Stimulated activated CD8-positive, alpha-beta memory T cell treated with anti-CD3 and anti-CD28 coated beads, Interleukin-7, amount 100 ng/mL, for 1 hour (primary cell): ENCODE measurements at places on chromosomes 11 and 22.

- DNase-seq = no peak
Observed at GRCh38 chr22:23058063-23058462, 12.3 kb upstream of the GNAZ start.

- no peak for DNase-seq
Observed at GRCh38 chr11:132058211-132058772, 687.9 kb downstream of the NTM start.

- DNase-seq = no peak
Observed at GRCh38 chr22:26444777-26445176, 15.7 kb downstream of the ASPHD2 start.

- no peak for DNase-seq
Observed at GRCh38 chr11:19344661-19345518, 104.1 kb upstream of the E2F8 start.

DNA sequence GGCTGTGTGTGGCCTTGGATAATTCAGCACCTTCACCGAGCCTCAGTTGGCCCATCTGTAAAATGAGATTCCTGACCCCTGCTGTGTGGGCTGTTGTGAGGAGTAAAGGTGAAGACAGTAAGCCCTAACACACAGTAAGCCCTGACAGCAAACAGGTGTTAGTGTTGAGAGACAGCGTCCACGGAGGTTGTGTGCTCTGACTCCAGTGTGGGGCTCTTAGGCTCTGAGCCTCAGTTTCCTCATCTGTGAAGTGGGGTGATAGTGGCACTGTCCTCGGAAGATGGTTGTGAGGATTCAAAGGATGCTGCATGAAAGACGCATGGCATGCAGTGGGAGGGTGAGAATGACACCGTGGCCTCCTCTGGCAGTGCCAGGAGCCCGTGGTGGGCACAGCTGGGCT lies 14.2 kb downstream of the DPP3 start:
- DNase-seq = no peak

- no peak for DNase-seq
Observed at GRCh38 chr22:23685205-23685784, 5.5 kb upstream of the RGL4 start.

DNA sequence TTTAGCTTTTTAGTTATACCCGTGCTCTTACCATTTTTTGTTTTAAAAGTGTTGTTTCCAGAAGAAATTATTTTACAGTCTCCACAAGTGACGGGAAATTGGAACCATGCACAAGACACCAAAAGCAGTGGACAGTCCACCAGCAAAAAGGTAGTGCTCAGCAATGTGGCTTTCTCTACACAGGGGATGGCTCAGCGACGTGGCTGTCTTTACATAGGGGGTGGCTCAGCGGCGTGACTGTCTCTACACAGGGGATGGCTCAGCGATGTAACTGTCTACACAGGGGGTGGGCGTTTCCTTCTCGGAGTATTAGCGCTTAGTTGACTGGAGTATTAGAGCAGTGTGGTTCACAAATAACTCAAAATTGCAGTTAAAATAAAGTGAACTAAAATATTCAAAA lies 36.0 kb upstream of the PANX2 start:
- DNase-seq = no peak

DNA sequence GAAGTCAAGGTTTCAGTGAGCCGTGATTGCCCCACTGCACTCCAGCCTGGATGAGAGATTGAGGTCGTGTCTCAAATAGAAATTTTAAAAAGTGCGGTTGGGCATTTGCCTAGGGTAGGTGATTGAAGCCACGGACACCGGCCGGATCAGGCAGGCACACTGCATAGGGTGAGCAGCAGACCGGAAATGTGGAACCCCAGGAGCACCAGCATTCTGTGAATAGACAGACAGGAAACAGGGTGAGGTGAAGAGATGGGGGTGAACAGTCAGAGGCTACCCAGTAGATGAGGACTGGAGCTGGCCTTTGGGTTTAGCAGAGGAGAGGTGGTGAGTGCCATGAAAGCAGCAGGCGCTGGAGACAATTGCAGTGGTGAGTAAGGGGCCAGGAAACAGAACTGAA lies 43.5 kb downstream of the PPFIA1 start:
- no peak for DNase-seq

- DNase-seq = no peak
Observed at GRCh38 chr22:45535290-45535689, 32.6 kb downstream of the FBLN1 start.

DNA sequence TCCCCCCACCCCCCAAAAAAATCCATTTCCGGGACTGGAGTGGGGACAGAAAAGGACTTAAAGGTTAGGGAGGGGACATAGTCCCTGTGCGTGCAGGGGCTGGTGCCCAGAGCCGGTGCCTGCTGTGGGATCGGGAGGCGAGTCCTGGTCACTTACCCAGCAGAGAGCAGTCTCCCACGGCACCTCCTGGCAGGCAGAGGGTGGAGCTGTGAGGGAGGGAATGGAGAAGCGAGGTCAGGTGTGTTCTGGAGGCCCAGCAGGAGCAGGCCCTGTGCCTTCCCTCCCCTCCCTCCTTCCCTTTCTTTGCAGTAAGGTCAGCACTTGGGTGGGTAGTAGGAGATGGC lies 28.4 kb downstream of the SHANK3 start:
- DNase-seq = no peak

GRCh38 chr22:25881210-25881755 lies 139.3 kb downstream of the MYO18B start:
- DNase-seq = no peak

DNA sequence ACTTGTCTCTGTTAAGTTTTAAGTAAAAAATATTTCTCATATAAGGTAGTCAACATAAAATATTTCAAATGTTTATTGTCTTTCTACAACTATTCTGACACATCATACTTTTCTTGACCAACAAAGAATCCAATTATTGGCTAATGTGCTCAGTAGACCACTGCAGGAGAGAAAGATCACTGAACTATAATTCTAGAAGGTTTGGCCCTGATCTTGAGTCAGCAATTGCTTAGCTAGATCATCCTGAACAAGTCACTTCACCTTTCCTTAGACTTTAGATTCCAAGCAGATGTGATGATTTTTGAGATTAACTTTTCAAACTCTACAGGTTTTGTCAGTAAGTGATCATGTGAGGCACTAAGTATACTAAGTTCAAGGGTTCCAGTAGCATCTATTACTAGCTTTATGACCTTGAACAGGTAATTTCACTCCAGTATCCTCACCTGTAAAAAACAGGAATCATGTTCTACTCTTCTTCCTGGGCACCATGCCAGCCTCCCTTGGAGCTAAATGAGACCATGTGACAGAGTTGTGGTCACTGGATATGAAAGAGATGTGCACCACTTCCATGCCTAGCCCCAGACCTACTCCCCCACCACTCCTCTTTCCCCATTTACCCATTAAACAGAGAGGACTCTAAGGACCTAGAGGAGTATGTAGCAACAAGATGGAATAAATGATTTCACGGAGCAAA lies 17.3 kb downstream of the PGM2L1 start:
- no peak for DNase-seq

GRCh38 chr22:48720662-48721394 lies 1106.8 kb downstream of the BRD1 start:
- no peak for DNase-seq

- DNase-seq = no peak
Observed at GRCh38 chr11:34214961-34215805, 109.8 kb downstream of the NAT10 start.

- DNase-seq = no peak
Observed at GRCh38 chr11:494761-495536, 12.1 kb downstream of the RNH1 start.

GRCh38 chr11:119316016-119316728 lies 758 bp downstream of the MCAM start:
- no peak for DNase-seq

DNA sequence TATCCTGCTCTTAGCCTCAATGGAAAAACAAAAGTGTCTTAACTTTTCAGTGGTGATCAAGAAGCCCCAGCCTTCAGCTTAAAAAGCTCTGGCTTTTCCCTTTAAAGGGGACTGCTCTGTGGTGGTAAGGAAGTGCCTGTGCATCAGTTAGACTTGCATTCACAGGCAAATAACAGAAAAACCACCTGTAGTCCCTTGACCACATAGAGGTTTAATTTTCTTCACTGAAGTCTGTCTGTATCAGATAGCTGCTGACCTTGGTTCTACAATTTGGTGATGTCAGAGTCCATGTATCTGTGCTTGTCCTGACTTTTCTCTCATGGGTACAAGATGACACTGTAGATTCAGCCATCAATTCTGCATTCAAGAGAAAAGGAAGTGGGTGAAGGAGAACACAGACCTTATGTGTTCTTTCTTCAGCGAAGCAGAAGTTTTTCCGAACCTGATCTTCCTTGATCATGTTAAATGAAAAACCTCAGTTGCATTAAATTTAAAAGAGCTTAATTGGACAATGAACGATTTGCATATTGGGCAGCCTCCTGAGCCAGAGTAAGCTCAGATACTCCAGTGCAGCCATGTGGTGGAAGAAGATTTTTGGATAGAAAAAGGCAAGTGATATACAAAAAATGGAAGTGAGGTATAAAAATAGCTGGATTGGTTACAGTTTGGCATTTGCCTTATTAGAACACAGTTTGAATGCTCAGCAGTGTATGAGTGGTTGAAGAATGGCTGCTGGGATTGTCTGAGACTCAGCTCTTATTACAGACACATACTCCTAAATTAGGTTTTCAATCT lies 43.2 kb upstream of the RDX start:
- DNase-seq = no peak

DNA sequence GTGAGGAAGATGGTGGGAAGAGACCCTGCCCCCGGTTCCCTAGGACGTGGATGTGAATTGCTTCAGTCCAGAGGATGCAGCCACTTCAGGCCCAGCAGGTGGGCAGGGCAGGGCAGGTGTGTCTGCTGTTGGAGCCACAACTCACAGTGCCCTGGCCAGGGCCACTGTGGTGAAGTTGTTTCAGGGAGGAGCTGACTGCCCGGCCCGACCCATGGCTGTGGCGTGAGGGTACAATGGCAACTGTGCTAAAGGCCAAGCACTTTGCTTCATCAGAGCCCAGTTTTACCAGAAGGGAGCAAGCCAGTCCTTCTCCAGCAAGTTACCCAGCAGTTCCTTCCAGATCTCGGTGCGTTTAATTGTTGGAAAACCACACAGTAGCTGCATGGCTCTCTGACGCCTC lies 1174.4 kb downstream of the BRD1 start:
- no peak for DNase-seq

GRCh38 chr11:47373876-47374719 lies 4.2 kb downstream of the SPI1 start:
- DNase-seq = peak; percentile 60

GRCh38 chr22:26587991-26588613 lies 1.8 kb downstream of the TPST2 start:
- DNase-seq = no peak

GRCh38 chr11:65915821-65916251 lies 3.0 kb downstream of the C11orf68 start:
- DNase-seq = no peak

GRCh38 chr11:6273188-6273587 lies 13.6 kb downstream of the CCKBR start:
- no peak for DNase-seq

DNA sequence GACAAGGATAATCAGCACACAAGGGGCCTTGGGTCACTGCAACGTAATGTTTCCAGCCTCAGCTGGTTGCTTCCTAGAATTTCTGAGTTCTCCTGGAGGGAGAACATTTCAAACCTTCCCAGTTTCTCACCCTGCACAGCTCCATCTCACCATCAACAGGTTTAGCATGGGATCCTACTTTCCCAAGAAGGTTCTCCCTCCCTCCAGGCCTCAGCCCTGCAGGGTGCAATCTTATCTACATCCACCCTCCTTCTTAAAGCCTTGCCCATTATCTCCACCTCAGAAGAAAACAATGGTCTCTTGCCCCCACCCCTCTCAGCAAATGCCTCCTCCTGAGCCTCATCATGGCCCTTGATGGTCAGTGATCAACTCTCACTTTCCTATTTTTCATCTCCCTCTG lies 23.6 kb downstream of the CADM1 start:
- no peak for DNase-seq
